ENCODE measurements at places on chromosomes 13 and 19.

GRCh38 chr13:101170306-101170705 is 246.0 kb downstream of the NALCN start:
- no peak for DNase-seq

DNA sequence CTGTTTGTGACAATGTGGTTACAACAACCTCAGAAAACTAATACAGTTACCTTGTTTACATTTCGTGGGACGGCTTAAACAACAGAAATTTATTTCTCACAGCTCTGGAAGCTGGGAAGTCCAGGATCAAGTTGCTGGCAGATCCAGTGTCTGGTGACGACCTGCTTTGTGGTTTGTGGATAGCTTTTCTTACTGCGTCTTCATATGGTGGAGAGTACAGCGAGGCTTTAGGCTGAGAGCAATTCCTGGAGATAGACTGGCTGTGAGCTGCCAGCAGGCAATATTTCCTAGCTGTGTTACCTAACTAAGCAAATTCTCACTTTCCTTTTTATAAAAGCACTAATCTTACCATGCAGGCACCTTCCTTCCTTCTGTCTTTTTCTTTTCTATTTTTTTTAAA is 1203.5 kb upstream of the PRR20A start:
- no peak for DNase-seq

DNA sequence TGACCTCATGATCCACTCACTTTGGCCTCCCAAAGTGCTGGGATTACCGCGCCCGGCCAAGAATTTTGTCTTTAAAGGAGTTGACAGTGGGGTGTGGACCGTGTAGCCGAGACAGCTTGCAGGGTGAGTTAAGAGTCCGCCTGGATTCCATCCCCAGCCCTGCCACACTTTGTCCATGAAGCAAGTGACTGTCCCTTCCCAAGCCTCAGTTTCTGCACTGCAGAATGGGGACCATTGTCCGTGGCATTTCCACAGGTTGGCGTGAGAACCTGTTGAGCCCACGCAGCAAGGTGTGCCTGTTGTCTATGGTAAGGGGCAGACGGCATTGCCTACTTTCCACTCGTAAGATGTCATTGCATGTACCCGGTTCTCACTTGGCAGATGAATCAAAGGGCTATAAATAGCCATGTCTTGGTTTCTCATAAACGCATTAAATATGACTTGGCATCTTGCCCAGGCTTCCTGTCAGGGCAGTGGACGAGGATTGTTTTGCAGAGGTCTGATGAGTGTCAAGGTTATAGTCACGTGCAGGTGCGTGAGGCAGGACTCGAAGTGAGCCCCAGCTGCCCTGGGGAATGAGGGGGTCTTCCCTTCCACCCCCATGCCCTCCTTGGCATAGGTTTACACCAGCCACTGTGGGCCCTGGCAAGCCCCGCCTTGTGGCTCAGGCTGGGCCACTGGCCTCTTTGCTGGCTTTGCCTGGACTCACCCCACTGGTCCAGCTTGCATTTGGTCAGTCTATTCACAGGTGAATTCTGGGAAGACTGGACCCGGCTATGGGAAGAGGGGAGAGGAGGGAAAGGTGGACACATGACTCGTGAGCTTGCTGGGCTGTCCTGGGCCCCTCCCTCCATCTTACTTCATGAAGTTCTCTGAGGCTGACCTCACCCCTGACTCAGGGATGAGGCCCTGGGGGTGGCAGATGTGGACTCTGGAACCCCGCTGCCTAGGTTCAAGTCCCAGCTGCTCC is 14.6 kb downstream of the FAM187B start:
- DNase-seq, result peak; percentile 81

- no peak for DNase-seq
These were observed 240.6 kb downstream of the GPC6 start for GRCh38 chr13:93467175-93467574.

DNA sequence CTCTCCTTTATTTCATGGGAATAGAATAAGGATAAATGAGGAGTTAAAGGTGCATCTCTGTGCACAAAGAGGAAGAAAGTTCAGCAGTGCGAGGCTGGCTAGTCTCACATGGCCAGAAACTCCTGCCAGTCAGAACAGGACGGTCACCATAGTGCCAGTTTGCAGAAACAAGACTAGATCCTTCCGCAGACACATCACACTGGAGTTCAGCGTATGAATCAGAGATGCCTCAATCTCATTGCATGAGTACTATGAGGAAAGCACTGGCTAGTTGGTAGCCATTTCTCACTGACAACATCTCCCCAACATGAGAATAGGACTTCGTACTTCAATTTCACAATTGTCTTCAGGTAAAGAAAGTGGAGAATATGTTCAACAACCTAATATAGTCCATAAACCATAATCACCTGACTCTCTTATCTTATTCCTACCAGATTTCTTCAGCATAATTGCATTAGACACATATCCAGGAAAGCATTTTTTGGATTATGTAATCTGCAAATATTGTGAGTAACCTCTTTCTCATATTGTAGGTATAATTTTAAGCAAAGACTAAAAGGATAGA is 34.9 kb downstream of the RXFP2 start:
- DNase-seq, result no peak

GRCh38 chr13:59950266-59950665 is 213.5 kb downstream of the DIAPH3 start:
- no peak for DNase-seq

DNA sequence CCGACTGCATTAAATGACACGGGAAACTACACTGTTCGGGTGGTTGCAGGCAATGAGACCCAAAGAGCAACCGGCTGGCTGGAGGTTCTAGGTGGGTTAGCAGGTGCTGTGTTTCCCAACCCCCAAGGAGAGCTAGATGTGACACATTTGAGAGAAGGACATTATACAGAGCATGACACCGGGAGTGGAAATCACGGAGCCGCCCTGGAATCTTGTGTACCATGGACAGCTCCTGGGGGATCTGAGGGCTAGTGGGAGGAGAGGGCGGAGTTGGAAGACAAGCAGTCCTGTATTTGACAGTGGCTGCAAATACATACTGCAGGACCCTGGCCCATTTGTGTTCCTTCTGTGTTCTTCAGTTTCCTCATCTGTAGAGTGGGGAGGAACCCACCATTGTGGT is 2.3 kb downstream of the CEACAM18 start:
- peak; percentile 25 for DNase-seq

GRCh38 chr13:92901739-92902138 is 324.9 kb upstream of the GPC6 start:
- DNase-seq, result no peak

DNA sequence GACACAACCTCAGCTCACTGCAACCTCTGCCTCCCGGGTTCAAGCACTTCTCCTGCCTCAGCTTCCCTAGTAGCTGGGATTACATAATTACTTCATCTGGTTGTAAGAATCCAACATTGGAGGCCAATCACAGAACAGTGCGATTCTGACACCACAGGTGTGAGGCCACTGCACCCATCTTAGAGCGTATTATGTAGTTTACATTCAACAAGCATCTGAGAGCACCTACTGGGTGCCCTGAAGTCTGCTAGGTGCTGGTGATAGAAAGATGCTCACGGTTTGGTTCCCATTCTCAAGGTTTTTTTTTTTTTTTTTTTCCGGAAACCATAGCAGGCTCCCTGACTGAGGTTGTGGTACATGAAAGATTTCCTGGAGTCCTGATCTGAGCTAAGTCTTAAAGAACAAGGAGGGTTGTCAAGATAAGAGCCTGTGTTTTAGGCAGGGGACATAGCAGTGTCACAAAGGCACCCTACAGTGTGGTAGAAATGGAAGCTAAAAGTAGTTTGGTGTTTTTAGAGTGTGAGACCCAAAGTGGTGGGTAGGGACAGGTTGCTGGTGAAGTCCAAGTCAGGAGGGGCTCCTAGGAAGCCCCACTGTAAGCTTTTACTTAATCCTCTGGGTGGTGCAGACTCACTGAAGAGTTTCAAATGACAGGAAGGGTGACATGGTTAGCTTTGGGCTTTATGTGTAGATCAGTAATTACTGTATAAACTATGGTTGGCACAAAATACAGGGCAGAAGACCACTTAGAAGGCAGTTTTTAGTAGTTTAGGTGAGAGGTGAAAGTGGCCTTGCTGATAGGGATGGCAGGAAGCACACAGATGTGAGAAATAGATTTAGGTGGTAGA is 15.2 kb downstream of the SAE1 start:
- no peak for DNase-seq

DNA sequence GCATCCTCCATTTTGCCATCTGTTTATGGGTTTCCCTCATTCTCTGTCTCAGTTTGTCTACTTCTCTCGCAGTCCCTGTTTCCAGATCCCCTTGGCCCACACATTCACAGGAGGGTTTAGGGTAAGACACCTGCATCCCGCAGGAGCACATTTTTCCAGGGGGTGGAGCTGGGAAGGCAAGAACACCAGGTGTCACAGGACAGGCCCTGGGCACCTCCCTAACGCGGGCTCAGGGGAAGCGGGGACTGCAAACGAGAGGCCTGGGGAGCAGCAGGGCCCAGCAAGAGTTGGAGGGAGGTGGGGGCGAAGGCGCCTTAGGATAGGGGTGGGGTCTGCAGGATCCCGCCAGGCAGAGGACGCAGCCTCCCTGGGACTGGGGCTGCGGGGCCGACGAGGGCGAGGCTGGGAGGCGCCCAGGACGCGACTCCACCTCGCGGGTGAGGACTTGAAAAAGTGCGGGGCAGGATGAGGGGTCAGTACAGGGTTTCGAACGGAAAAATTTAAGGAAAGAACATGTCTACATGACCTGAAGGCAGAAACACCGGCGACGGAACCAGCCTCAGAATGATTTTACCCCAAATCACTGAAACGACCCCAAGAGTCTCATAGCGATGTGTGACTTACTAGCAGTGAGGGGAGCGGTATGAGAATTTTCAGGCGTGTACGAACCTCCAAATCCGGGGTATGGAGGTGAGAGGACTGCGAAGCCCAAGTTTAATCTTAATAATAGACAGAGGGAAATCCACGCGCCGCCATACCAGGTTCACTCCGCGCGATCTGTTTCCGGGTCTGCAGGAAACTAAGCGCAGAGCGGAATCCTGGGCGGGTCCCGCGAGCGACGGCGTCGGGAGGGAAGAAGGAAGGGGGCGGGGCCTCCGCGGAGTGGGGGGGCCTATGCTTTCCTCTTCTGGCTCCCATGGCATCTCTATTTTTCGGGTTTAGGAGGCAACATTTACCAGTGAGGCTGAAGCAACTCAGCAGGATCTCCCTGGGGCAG is 7.1 kb upstream of the ERVV-2 start:
- no peak for DNase-seq

DNA sequence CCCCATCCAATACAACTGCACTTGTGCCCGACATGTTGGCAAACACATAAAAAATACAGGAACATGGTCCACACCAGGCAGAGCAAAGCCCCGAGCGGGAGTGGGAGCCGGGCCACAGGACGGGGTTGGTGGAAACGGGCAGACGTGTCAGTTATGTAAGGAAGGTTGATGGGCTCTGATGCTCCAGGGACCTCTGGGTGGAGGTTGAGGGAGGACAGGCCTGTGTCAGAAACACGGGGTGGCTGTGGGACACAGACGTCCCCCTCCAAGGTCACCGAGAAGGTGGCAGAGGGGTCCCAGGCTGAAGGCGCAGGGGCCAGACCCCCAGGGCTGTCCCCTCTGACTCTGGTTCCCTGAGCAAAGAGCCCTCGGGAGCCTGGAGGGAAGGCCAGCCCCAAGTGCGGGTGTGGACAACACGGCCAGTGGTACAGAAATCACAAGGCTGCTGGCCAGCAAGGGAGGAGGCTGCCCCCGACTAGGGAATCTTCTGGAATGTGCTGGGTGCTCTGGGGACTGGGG is 31.4 kb upstream of the C13orf46 start:
- DNase-seq, result no peak

DNA sequence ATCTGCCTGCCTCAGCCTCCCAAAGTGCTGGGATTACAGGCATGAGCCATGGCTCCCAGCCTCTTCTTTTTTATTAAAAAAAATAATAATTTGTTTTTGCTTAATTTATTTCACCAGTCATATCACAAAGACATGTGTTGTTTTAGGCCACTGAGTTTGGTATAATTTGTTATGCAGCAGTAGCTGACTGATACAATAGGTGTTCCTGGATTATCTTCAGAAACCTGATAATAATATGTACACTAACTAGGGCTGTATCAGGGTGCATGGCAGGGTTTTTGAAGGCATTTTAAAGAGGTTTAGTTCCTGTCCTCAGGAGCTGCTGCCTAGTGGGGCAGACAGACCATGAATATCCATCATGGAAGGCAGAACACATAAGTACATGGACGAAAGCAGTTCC is 9.5 kb upstream of the CSNK1G2 start:
- DNase-seq, result no peak

- DNase-seq, result no peak
These were observed 36.7 kb upstream of the RANBP3 start for GRCh38 chr19:6014551-6015135.

GRCh38 chr19:13794398-13794756 is 866 bp upstream of the ZSWIM4 start:
- peak; percentile 30 for DNase-seq

DNA sequence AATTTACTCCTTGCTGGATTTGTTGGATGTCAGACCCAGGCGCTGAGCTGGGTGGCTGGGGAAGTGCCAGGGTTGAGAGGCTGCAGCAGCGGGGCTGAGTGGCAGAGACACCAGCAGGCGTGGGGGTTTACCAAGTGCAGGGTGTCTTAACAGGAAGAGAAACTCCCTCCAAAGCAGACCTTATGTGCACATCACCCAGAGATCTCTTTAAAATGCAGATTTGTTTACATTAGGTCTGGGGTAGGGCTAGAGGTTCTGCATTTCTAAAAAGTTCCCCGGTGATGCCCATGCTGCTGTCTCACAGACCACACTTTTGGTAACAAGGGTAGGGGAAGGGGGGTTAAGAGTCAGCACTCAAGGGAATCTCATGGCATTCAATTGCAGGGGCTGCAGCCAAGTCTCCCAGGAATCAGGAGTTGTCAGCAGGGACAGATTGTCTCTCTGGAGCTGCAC is 80.7 kb upstream of the OLFM4 start:
- DNase-seq, result no peak

GRCh38 chr13:31016342-31017325 is 84.2 kb downstream of the TEX26 start:
- DNase-seq, result no peak

DNA sequence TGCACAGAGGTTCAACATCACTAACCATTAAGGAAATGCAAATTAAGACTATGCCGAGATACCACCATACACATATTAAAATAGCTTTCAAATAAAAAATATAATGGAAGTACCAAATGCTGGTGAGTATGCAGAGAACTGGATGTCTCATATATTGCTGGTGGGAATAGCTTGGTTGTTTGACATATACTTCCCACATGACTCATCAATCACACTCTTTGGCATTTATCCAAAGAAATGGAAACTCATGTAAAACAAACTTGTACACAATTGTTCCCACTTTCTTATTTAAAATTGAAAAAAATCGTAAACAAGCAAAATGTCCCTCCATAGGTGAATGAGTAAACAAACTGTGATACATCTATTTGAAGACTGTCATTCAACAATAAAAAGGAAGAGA is 982.6 kb upstream of the ATXN8OS start:
- DNase-seq, result no peak

GRCh38 chr13:84491952-84492351 is 609.7 kb upstream of the SLITRK1 start:
- no peak for DNase-seq

GRCh38 chr13:33262062-33262487 is 23.5 kb downstream of the STARD13 start:
- no peak for DNase-seq

- DNase-seq, result no peak
These were observed 1505.9 kb downstream of the PCDH9 start for GRCh38 chr13:65724226-65724625.
